ENCODE measurements at places on chromosomes 13 and 19. TPM values are rescaled to one million over a fixed set of nuclear protein-coding genes. Genes with fewer than 3 reads are reported as not detected.

The C3 gene
- not detected for total RNA-seq

The PGLYRP2 gene
- total RNA-seq, result not detected

The CATSPERD gene
- not detected for total RNA-seq

The ELAVL3 gene
- total RNA-seq, result not detected

The FFAR2 gene
- total RNA-seq, result not detected

GRCh38 chr19:48992581-48993174 is 431 bp downstream of the GYS1 start:
- H3K36me3 ChIP-seq, result peaks cover 13% of the 10 kb centered on the region
- peaks cover 40% of the 10 kb centered on the region for H3K4me1 ChIP-seq
- H3K27me3 ChIP-seq, result no peaks in the 10 kb centered on the region
- DNase-seq, result no peak

- peaks cover 41% of the 10 kb centered on the region for H3K4me1 ChIP-seq
- H3K27me3 ChIP-seq, result no peaks in the 10 kb centered on the region
- no peak overlapping the region for H3K27ac ChIP-seq
Observed at GRCh38 chr19:57280962-57281400, 696 bp downstream of the ZNF460 start.

DNA sequence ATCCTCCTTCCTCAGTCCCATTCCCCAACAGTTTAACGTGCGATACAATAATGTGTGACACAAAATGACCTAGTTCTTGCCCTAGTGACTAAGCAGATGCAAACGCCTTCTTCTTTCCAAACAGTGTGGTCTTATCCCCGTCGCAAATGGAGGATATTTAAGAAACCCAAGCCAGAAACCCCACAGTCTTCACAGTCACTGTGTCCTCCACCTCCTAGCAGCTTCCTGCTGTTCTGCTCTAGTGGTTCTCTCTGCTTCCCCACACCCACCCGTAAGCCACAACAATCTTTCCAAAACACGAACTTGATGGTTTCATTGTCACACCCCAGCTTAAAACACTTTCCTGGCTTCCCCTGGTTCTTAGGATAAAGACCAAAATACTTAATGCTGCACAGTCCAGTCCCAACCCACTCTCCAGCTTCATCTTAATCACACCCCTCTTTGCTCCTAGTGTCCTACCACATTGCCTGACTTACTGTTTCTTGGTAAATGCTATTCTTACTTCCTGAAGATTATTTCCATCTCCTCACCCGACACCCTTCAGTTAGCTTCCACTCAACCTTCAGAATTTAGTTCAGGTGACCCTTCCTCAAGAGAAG is 32.3 kb downstream of the ITM2B start:
- H3K27ac ChIP-seq, result no peak overlapping the region
- no peak for DNase-seq
- H3K4me1 ChIP-seq, result peaks cover 14% of the 10 kb centered on the region
- no peaks in the 10 kb centered on the region for H3K27me3 ChIP-seq
